ENCODE measurements at places on chromosomes 1 and 21.

DNA sequence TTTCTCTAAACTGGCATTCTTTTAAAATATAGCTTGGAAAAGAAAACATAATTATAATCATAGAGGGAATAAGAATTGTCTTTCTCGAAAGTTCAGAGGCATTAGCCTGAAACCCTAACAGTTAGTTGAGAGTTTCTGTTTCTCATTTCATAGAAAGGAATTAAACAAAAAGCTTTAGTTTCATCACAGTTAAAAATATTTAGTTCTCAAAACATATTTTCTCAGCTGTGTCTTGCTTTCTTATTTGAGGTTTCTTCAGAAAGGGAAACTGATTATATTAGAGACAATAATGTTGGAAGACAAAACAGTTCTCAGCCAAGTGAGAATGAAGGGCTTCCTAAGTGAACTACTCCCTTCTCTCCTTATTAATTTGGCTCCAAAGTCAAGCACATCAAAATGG lies 75.4 kb upstream of the C1orf105 start:
- no peak for DNase-seq

GRCh38 chr1:85151446-85151845 lies 49.4 kb downstream of the SYDE2 start:
- DNase-seq, result no peak

- no peak for DNase-seq
Measured at GRCh38 chr1:107243461-107243860, 102.6 kb downstream of the NTNG1 start.

- DNase-seq, result no peak
Measured at GRCh38 chr1:196114193-196114592, 494.0 kb downstream of the KCNT2 start.

DNA sequence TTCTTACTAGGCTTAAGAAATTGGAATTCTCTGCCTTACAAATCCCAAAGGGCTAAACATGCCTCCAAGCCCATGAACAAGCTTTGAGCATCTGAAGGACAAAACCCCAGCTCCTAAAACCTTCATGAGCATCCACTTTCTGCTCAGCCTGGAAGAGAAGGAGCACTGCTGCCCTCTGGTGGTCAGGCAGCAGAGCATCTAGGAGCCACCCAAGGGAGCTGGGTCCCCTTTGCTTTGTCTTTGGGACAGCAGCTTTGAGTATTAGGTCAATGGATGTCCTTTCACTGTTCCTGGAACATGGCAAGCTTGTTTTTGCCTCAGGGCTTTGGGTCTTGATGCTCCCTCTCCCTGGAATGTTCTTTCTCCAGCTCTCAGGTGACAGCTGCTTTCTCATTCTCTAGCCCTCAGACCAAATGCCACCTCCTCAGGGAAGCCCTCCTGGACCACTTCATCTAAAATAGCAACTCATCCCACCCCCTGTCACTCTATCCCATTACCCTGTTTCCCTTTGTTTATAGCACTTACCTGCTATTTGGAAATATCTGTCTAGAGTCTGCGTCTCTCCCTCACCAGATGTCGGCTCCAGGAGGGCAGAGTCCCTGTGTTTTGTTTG lies 25.7 kb downstream of the RAB7B start:
- peak; percentile 82 for DNase-seq

GRCh38 chr1:27726173-27727044 lies 648 bp downstream of the FAM76A start:
- DNase-seq, result peak; percentile 77

DNA sequence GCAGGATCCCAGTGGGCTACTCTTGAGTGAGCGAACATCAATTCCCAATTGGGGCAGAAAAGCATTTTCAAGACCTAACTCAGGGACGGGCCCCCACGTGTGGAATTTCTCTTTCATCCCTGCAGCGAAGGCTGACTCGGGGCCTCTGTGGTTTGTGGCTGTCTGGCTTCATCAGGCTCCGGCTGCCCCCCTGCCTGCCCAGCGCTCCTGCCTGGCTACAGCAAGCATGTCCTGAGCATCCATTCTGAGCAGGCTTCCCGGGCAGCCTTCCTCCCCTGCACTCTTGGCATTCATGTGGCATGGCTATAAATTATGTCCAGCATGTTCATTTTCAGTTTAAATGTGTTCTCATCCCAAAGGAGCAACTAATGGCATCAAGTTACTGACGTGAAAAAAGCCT lies 588.1 kb downstream of the KIF26B start:
- no peak for DNase-seq

- no peak for DNase-seq
Measured at GRCh38 chr1:40794974-40795715, 11.6 kb downstream of the KCNQ4 start.

DNA sequence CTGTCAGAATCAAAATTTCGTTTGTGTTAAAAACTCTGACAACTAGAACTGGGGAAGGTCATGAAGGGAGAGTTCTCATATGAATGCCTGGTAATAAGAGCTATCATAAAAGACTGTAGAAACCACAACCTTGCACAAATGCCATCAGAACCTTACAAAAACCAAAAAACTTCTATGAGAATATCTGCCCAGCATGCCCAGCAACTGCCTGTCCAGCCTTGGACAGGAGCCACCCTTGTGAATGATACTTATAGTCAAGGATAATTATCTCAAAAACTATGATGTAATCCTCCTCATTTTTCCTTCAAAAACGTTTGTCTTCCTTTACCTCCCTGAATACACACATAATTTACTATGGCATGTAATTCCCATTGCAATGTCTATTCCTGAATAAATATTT lies 53.4 kb upstream of the C1orf185 start:
- no peak for DNase-seq

GRCh38 chr21:23949493-23949892 lies 1657.8 kb downstream of the MRPL39 start:
- no peak for DNase-seq

DNA sequence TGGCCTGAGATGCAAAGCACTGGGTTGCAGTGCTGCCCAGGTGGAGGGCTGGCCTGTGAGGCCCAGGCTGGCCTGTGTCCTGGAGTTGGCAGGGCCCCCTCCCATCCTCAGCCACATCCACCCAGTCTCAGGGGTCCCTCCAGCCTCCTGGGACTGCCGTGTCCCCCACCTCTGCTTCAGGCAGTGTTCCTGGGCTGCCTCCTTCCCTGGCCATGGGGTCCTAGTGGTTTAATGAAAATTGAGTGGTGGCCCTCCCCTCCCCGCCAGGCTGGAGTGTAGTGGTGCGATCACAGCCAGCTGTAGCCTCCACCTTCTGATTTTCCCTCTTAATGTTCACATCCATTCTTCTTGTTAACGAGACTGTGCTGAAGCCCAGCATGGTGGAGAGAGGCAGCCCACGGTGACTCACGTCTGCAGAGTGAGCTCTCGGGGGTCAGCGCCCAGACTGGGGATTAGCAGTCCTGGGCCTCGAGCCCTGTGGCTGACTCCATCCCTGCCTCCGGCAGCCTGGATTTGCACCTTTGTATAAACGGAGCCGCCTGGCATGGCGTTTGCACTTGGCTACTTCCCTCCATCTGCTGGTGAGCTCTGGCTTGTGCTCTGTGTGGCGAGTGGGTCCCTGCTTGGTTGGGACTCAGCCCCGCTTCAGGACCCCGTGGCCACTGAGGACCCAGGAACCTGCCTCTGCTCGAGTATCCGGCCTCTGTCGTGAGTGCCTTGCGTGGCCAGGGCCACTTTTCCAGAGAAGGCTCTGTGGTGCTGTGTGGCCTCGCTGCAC lies 6.9 kb downstream of the MIB2 start:
- DNase-seq, result no peak

All from GM13977 (cell line).